ENCODE measurements at places on chromosomes 3 and 15.

DNA sequence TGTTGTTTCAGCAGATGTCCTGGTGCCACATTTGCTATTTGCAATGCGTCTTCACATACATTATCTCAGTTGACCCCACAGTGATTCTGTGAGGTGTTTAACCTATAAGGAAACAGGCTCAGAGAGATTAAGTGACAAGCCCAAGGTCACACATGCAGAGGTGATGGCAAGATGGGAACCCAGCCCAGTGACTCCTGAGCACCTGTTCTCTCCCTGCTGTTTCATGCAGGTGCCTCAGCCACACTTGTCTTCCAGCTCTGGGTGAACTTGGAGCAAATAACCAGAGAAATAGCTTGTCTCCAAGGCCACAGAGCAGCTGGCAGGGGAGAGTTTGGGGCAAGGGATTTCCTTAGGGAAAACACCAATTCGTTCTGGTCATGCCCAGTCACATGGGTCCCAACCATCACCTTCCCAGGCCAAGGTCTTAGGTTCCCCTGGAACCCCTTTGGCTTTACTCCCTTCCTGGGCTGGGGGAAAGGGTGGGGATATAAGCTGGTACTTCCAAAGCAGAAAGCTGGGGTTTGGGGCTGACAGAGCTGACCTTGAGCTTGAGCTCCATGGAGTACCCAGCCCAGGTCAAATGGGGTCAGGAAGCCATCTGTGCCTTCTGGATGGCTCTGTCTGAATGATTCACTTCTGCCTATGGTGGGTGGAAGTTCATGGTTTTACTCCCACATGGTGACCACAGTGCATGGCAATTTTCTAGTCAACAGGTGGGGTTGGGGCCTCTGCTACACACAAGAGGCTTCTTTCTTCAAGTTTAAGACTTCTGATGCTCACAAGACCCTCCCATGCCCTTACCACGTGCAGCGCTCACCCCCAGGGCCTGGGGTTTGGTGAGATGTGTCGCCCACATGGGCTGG is 22.4 kb downstream of the LIPC start:
- peak; percentile 44 for DNase-seq

DNA sequence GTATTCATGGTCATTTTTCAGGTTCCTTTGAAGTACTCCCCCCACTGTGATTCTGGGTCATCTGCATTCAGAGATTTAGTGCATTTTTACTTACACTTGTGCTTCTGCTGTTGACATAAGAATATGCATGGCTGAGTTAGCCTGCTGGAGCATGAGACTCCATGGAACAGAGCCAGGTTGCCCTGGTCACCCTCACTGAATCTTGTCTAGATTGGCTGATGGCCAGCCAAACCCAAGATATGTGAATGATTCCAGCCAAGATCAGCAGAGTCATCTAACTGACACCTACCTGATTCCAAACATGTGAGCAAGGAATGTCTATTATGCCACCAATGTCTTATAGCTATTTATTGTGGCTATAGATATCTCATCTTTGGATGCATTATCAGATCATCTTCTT is 25.1 kb downstream of the DTWD1 start:
- no peak for DNase-seq

DNA sequence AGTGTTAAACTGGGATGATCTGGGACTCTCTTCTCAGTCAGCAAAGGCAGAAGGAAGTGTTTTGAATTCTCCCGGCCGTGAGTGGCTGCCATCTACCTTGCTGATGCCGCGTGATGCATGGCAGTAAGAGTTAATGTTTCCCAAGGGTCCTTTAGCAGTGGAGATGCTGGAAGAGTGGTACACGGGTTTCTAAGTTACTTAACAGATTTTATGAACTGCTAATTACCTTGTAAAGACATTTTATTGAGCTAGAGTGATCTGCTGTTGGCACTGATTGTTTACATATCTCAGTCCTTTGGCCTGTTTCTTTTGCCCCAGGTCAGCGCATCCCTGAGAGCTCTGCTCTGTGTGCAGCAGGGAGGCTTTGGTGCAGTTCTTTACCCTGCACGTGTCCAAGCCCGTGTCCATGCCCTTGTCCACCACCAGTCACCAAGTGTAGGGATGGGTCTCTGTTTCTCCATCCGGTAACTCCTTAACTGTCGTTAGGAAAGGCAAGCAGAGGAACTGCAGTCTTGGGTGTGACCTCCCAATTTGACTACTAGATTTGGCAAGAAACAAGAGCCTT is 172.3 kb downstream of the SLCO3A1 start:
- DNase-seq = no peak

GRCh38 chr15:77575203-77575934 is 57.3 kb downstream of the LINGO1 start:
- no peak for DNase-seq

- DNase-seq = no peak
Observed at GRCh38 chr3:115999001-115999585, 375.8 kb downstream of the GAP43 start.

DNA sequence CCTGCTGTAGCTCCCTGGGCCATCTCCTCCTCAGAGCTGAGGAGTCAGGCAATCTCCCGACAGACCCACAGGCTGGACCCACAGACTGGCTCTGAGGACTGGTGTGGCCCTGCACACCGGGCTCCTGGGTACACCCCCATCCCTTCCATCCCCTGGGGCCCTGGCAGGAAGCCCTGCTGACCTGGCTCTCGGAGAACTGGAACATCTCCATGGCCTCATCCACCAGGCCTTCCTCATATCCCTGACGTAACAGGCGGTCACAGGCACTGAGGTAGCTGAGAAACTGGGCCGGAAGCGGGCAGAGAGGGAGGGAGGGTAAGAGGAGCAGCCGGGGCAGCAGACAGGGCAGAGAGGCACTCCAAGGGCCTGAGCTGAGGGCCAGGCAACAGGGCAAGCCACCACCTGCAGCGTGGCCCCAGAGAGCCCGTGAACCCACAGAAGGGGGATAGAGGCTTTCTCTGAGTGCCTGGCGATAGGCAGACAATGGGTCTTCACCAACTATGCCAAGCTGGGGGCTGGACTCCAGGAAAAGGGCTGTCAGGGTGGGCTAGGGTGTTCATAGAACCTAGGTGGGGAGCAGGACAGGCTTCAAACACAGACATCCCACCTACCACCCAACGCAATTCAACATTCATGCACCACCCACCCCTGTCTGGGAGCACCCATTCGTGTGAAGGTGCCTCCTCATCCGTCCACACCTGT is 17.9 kb downstream of the KBTBD13 start:
- DNase-seq = no peak

GRCh38 chr3:116512931-116513330 is 67.6 kb upstream of the LSAMP start:
- no peak for DNase-seq

DNA sequence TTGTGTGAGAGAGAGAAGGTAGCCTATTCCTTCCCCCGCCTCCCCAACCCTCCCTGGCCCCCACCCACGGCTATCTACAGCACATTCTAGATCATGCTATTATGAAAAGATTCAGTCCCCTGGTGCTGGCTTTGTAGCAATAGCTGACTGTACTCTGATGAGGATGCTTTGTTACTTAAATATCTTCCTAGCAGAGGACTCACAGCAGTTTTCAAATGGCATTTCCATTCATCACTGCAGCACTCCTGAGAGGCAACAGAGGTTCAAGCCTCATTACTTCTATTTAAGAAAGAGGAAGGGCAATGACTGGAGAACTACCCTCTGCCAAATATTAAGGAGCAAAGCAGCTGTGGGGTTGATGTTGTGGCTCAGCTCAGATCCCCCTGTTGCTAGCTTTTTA is 61.0 kb downstream of the LRRN1 start:
- DNase-seq = no peak

GRCh38 chr3:165196577-165197480 is 645 bp upstream of the SLITRK3 start:
- no peak for DNase-seq

GRCh38 chr3:189165092-189165612 is 6.6 kb upstream of the TPRG1 start:
- DNase-seq = no peak

DNA sequence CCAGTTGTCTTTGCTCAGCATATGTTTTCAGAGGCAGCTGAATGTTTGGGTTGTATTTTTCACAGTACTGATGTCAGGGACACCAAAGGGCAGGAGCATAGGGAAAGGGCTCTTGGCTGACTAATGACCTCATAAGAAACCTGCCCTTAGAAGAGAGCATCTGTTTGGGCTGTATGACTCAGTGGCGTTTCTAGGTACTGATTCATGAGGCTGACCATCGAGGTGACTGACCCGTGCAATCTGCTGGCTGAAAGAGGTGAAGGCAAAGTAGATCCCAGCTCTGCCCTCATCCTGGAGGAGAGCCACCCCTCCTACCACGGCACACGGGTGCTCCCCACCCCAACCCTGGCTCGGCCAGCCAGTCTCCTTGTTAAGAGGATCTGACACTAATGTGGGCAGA is 8.3 kb downstream of the LMCD1 start:
- DNase-seq = no peak

GRCh38 chr3:142963516-142964448 is at the start of gene PAQR9:
PAQR9 (minus strand) TSS chr3:142963674; CDS start chr3:142963336, 338 bp downstream.
- peak; percentile 22 for DNase-seq

DNA sequence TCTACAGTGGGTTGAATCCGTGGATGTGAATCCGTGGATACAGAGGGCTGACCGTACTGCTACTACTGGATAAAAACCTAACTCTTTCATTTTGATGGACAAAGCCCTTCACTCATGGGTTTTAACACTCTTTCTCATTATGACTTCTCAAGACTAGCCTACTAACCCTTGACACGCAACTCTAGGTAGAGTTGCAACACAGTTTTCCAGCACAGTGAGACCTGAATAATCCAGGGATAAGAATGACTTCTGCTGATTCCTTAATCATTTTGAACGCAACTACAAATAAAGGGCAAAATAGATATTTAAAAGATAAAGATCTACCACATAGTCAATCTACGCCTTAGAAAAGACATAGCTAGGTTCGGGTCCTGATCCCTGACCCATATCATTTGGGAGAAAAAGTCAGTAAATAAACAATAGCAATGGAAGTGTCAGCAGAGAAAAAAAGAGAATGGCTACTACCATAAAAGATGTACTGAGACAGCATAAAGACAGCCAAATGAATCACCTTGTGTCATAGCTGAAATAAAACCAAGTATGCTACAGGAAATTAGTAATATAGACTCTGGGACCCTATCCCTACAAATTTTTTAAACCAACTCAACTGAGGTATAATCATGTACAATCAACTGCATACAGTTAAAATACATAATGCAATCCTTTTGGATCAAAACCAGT is 87.6 kb downstream of the DPH6 start:
- no peak for DNase-seq
